Uterus (tissue), 4 donors: ENCODE measurements at places on chromosomes 2 and 18. TPM values are rescaled to one million over a fixed set of nuclear protein-coding genes. Genes with fewer than 3 reads are reported as not detected.

UBE2F gene
- total RNA-seq = 40.7 TPM

UGT1A6 gene
- not detected for total RNA-seq

OTOS gene
- total RNA-seq = not detected

OBSL1 gene
- 128 TPM for total RNA-seq

EMILIN1 gene
- total RNA-seq = 211 TPM

IL18RAP gene
- total RNA-seq = 1.0 TPM

UGT1A10 gene
- not detected for total RNA-seq

PRSS56 gene
- not detected for total RNA-seq

DNA sequence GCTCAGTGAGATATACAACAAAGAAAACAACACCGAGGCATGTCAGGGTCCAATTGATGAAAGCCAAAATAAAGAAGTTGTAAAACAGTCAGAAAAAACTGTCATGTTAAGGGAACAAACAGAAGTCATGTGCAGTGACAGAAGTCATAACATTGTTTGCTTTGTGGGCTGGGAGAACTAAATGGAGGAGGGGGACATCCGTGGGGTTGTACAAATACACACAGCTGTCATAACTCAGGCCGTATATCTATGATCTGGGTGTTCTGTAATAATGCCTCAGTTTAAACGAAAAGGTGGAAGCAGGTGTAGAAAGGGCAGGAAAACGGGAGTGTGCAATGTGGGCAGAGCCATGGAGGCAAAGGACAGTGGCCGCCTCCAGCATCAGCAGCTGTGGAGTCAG is 27.3 kb downstream of the TIMM21 start:
- no peak for DNase-seq

GRCh38 chr2:236706288-236706687 is 136.7 kb downstream of the ACKR3 start:
- no peak for DNase-seq

GRCh38 chr2:943461-943797 is 7.2 kb upstream of the SNTG2 start:
- DNase-seq = no peak

GRCh38 chr18:54859667-54860421 is 31.6 kb downstream of the RAB27B start:
- DNase-seq = no peak

GRCh38 chr2:239499726-239500573 is 99.1 kb upstream of the HDAC4 start:
- peak; percentile 56 for DNase-seq

DNA sequence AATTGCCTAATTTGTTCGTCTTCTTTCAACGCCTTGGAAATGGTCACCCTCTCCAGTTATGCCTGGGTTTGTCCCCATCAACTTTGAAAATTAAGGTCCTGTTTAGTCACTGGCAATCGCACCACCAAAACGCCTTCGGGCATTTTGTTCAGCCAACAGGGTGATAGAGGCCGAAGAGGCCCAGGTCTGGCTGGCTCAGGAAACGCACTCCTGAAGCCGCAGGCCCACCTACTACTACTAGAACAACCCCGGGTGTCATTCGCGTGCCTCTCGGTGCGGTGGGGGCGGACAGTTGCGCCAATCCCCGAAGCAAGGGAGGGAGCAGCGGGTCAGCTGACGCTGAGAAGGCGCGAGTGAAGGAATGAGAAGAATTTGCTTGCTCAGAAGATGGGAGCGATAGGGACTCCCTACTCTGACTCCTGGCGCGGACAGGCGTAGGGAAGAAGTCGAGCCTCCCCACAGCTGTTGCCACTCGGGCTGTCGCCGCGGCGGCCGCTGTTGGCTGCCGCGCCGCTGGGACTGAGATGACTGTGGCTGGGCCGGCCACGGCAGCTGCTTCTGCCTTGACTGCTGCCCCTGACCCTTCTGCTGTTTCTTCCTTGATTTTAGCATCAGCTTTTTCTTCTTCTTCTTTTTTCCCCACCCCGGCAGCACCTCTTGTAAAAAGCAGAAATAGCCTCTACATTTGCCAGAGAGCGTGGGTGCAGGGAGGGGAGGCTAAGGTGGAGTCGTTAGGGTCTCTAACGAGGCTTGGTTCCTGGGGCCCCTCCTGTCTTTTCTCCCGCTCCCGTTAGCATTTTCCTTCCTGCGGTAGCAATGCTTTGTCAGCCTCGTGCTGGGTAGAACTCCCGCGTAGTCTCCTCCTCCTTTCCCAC is 387.6 kb downstream of the FIGN start:
- DNase-seq = peak; percentile 74

DNA sequence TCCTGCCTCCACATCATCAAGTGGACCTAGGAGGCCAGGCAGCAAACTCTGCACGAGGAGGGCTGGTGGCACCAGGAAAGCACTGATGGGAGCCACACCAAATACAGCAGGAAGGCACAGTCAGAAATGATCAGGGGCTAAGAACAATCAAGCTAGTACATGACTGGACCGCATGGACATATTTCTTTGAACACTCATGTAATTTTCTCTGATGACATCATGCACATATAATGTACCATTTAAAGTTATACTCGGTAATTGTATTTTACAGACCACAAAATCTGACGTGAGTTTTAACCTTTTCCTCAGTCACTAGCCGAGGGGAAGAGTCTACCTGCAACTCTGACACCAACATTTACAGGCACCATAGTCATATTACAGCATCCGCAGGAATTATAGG is 76.7 kb downstream of the XDH start:
- no peak for DNase-seq

DNA sequence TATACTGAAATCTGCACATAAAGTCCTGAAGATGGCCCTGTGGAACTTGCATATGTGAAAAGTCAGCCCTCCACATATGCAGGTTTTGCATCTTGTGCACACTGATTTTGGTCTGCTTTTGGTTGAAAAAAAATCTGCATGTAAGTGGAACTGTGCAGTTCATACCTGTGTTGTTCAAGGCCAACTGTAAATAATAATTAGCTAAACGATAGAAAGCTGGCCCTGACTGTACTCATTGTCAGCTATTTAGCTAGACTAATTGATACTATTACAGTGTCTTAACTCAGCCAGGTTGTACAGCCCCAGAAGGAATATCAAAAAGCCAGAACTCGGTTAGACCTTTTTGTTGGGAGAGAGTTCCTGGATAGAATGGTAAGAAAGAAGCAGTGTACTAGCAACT is 54.5 kb downstream of the EHBP1 start:
- no peak for DNase-seq

DNA sequence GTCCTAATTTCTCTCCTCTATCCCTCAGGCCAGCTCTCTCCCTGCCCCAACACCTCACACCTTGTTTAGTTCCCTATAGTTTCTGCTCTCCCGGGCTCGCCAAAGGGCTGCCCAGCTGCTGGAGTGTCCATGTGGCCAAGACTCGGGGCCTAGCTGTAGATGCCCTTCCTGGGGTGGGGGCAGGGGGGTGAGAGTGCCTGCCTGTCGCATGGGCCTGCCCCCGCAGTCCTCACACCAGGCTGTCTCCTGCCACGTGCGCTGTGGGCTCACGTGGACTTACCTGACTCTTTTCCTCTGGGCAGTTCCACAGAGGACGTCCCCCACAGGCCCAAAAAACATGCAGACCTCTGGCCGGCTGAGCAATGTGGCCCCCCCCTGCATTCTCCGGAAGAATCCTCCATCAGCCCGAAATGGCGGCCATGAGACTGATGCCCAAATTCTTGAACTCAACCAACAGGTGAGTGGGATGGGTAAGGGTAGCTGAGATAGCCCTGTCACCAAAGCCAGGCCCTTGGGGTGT is 7.4 kb upstream of the TMEM214 start:
- DNase-seq = peak; percentile 8

GRCh38 chr2:74501335-74502071 is 2.1 kb upstream of the LBX2 start:
- no peak for DNase-seq
